Activated naive CD8-positive, alpha-beta T cell treated with anti-CD3 and anti-CD28 coated beads for 36 hours (primary cell): ENCODE measurements at places on chromosomes 3 and 15. TPM values are rescaled to one million over a fixed set of nuclear protein-coding genes. Genes with fewer than 3 reads are reported as not detected.

The EPHB1 gene
- total RNA-seq = not detected

The CHL1 gene
- total RNA-seq = not detected

The ITIH3 gene
- total RNA-seq = not detected

The CAMKV gene
- total RNA-seq = 1.6 TPM

The MUSTN1 gene
- 1.0 TPM for total RNA-seq

The PRR20G gene
- total RNA-seq = not detected

The GOLGA6D gene
- not detected for total RNA-seq

The ACP3 gene
- not detected for total RNA-seq

The EPB42 gene
- not detected for total RNA-seq

The CMTM8 gene
- 5.0 TPM for total RNA-seq

The GHSR gene
- not detected for total RNA-seq

The KLHL40 gene
- not detected for total RNA-seq

The PLA2G4E gene
- not detected for total RNA-seq

The IGDCC3 gene
- not detected for total RNA-seq

The C3orf49 gene
- not detected for total RNA-seq

The C3orf22 gene
- total RNA-seq = not detected

The CMC1 gene
- total RNA-seq = 23.7 TPM

The GNAT1 gene
- not detected for total RNA-seq

The NMD3 gene
- total RNA-seq = 89.3 TPM

The COL6A5 gene
- total RNA-seq = not detected

The BSN gene
- 0.35 TPM for total RNA-seq

The C3orf18 gene
- 17.1 TPM for total RNA-seq

The TEX9 gene
- total RNA-seq = 1.6 TPM

The ATP1B3 gene
- 143 TPM for total RNA-seq

The CPNE9 gene
- total RNA-seq = not detected

The SLC25A38 gene
- total RNA-seq = 44.1 TPM

The SLC30A4 gene
- 2.0 TPM for total RNA-seq
